ENCODE measurements at places on chromosomes 7 and 10. TPM values are rescaled to one million over a fixed set of nuclear protein-coding genes. Genes with fewer than 3 reads are reported as not detected.

TRIM73 gene
- 26.2 TPM for total RNA-seq

MARVELD1 gene
- 0.13 TPM for total RNA-seq

CHCHD2 gene
- 522 TPM for total RNA-seq

CCT6A gene
- total RNA-seq, result 219 TPM

AOAH gene
- total RNA-seq, result 0.61 TPM

TCF7L2 gene
- 8.0 TPM for total RNA-seq

GDF2 gene
- not detected for total RNA-seq

PDIA4 gene
- total RNA-seq, result 120 TPM

PPP1R17 gene
- not detected for total RNA-seq

SPDYE1 gene
- not detected for total RNA-seq

EVX1 gene
- total RNA-seq, result not detected

DLD gene
- total RNA-seq, result 82.3 TPM

NPFFR1 gene
- total RNA-seq, result not detected

MSMB gene
- not detected for total RNA-seq

C7orf57 gene
- 0.29 TPM for total RNA-seq

KIAA1549 gene
- total RNA-seq, result 3.0 TPM

GNAT3 gene
- not detected for total RNA-seq

SKIDA1 gene
- 0.06 TPM for total RNA-seq

CALML5 gene
- not detected for total RNA-seq

CYP3A5 gene
- not detected for total RNA-seq

TSPAN13 gene
- 12.2 TPM for total RNA-seq

WDFY4 gene
- 80.0 TPM for total RNA-seq

CFAP70 gene
- 1.1 TPM for total RNA-seq

AKR1E2 gene
- total RNA-seq, result not detected

Data from OCI-LY7 (cell line).